ENCODE measurements at places on chromosomes 1 and 21. TPM values are rescaled to one million over a fixed set of nuclear protein-coding genes. Genes with fewer than 3 reads are reported as not detected.

GRCh38 chr1:29642519-29642918 is 406.2 kb downstream of the PTPRU start:
- peak; percentile 4 for DNase-seq

- no peak for DNase-seq
These were observed 89.9 kb upstream of the DSCAM start for GRCh38 chr21:40936771-40937261.

GRCh38 chr1:44086692-44087474 is 31.7 kb upstream of the KLF17 start:
- no peak for DNase-seq

GRCh38 chr1:50595874-50596273 is 172.6 kb upstream of the DMRTA2 start:
- DNase-seq = no peak

DNA sequence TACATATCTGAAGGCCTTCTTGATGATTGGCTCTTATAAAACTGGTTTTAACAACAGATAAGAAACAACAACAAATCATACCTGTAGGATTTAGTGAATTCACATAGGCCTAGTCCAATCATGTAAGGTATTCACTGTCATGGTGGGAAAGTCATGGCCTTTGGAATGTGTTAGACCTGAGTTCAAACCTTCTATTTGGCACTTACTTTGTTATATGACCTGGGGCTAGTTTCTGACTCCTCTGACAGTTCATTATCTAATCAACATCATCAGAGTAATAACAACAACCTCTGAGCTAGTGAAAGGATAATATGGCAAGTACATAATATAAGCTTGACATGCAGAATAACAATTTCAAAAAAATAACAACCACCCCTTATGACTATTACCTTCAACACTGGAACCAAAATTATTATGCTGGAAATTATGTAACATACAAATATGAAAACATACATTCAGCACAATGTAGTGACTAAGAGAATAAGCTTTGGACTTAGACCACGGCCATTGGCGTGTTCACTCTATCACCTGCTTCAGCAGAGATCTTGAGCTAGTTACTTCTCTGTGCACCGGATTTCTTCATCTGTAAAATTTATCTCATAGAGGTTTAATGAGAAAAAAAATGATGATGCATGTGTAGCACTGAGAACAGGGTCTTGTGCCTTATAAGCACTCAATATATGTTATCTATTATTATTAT is 597.6 kb downstream of the LMO4 start:
- no peak for DNase-seq

GRCh38 chr1:14303011-14303410 is 295.5 kb upstream of the KAZN start:
- no peak for DNase-seq

DNA sequence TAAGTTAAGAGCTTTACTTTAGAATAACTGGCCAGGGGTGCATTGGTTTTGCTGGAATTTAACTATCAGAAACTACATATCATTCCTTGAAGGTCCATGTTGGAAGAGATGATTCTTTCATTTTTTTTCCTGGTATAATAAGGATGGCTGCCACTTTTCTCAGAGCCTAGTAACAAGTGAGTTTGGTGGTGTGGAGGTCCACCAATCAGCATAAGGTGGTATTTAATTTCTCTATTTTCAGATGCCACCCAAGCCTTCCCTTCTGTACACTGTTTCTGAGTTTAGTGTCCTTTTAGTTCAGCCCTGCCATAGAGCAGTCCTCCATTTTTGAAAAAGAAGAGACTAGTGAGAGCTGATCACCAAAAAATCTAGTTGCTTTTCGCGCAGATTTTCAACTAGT is 386.3 kb downstream of the USP25 start:
- no peak for DNase-seq

DNA sequence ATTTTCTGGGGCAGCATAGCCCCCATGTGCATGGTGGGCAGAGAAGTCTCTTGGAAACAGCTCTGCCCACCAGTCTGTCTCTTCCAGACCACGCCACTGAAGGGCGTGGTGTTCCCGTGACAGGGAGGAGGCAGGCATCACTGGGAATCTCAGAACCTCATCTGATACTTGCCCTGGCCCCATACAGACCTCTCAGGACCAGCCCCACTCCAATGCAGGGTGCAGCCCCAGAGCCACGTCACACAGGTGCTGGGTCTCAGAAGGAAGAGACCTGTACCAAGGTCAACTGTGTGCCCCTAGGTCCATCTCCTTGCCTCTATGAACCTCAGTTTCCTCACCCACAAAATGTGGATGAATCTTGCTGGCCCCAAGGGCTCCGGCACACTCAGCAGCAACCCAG is 7.3 kb downstream of the RAP1GAP start:
- no peak for DNase-seq

DNA sequence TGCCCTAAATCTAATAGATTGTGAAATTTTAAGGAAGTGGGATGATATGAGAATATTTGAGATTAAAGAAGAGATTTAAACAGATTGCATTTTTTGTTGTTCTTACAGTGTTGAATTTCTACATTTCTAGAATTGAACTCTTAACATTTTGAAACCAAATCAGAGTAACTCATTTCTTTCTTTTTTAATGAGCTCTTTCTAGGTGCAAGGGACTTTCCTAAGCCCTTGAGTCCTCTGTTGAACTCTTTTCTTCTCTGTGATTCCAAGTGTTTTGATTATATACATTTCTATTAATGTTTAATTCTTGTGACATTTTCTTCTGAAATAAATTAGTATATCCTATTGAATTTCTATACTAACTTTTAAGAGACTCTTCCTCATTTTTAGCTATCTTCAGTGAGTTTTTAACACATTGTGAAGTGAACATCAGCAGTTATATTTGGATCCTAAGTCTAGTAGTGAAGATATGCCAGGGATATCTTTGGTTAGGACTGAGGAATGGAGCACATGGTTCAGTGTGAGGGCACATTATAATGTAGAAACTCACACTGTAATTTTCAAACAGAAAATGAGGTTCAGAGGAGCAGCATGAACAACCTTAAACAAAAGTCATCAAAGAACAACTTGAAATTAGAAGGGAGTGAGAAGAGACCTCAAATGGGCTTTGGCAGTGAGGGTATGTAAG is 53.1 kb downstream of the ATG4C start:
- no peak for DNase-seq

DNA sequence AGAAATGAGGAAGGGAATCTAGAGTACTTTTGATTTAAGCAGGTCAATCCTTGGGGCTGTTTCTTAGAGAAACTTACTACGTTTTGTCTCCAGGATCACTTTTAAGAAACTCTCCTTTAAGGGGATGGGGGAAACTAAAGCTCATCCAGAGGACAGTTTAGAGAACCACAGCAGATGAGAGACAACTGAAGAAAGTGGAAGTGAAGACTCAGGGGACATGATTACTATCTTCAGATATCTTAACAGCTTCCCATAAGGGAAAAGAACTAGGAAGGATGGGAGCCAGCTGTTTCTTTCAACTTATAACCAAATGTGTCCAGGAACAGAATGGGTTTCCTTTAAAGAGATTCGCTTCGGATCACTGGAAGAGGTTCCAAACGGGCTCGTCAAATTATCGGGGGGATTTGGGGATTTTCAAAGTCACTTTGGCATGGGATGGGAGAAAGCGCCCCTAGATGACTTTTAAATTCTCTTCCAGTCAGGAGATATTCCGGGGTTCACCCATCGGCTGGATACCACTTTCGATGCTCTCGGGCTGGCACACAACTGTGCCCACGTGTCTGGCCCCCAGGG is 1.2 kb downstream of the SCMH1 start:
- DNase-seq = no peak

GRCh38 chr1:100606438-100606837 is 68.5 kb downstream of the GPR88 start:
- no peak for DNase-seq

DNA sequence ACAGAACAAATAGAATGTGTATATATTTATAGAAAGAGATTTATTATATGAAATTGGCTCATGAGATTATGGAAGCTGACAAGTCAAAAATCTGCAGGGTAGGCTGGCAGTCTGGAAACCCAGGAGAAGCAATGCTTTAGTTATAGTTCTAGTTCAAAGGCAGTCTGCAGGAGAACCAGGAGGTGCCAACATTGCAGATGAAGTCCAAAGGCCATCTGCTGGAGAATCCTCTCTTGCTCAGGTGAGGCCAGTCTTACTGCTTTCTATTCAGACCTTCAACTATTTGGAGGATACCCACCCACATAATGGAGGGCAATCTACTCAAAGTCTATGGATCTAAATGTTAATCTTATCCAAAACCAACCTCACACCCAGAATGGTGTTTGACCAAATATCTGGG is 75.9 kb upstream of the MRPS6 start:
- DNase-seq = no peak

OR2T35 gene
- total RNA-seq = not detected

HSPA6 gene
- total RNA-seq = not detected

DIO1 gene
- total RNA-seq = not detected

RGSL1 gene
- not detected for total RNA-seq

SMG7 gene
- total RNA-seq = 77.0 TPM

Measured in H9 (cell line).